ENCODE measurements at places on chromosomes 11 and 22. TPM values are rescaled to one million over a fixed set of nuclear protein-coding genes. Genes with fewer than 3 reads are reported as not detected.

DNA sequence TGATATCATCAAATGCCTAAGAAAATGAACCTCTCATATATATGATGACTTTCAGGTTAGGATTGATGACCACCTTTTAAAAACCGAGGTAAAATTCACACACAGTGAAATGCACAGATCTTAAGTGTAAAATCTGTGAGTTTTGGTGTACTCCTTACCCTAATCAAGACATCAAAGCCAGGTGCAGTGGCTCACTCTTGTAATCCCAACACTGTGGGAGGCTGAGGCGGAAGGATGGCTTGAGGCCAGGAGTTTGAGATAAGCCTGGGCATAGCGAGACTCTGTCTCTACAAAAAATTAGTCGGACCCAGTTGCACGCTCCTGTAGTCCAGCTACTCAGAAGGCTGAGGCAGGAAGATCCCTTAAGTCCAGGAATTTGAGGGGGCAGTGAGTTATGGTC, 140.4 kb downstream of the UVRAG start:
- H3K27ac ChIP-seq: no peak overlapping the region
- H3K36me3 ChIP-seq: peaks cover 9% of the 10 kb centered on the region
- no peak for DNase-seq
- peaks cover 15% of the 10 kb centered on the region for H3K4me1 ChIP-seq
- H3K27me3 ChIP-seq: no peaks in the 10 kb centered on the region
- no peak overlapping the region for H3K4me3 ChIP-seq

DNA sequence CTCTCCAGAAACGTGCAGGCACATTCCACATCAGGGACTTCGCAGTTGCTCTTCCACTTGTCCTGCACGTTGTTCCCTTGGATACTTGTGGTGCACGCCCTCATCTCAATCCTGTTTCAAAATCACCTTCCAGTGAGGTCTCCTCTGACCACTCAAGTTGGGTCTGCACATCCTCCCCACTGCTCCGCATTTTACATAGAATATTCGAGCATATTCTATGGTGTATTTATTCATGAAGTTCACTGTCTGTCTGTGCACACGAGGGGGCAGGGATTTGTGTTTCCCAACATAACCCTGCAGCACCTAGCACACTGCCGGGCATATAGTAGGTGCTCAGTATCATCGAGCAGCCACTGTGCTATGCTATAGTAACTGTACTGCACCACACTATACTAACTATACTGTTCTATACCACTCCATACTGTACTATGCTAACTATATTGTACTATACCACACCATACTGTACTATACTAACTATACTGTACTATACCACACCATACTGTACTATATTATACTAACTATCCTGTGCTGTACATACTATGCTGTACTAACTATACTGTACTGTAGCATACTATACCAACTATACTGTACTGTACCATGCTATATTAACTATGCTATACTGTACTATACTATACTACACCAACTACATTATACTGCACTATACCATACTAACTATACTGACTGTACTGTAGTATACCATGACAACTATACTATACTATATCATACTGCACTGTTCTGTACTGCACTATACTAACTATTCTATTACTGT, 30.3 kb downstream of the ELF5 start:
- H3K4me3 ChIP-seq: no peak overlapping the region
- DNase-seq: no peak
- no peaks in the 10 kb centered on the region for H3K36me3 ChIP-seq
- no peak overlapping the region for H3K27ac ChIP-seq

- peaks cover 37% of the 10 kb centered on the region for H3K36me3 ChIP-seq
- no peak for DNase-seq
- H3K4me1 ChIP-seq: peaks cover 20% of the 10 kb centered on the region
- H3K4me3 ChIP-seq: peak overlapping the region; percentile 95
- peak overlapping the region; percentile 99 for H3K27ac ChIP-seq
These were observed 761 bp upstream of the NXF1 start for GRCh38 chr11:62805961-62806441.

DNA sequence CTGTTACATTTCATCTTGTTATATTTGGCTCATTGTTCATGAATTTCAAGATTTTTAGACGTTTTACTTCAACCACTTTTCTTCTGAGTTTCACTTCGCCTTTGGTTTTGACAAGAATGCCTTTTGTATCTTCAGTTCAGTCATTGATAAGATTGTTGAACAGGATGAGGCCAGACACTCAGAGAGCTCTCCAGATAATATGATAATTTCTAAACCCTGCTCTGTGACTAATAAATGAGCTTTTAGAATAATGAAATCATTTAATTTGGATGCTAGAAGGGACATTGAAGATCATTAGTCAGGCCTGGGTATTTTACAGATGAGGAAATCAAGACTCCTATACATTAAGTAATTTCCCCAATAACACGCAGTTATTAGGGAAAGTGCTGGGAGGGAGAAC, 37.2 kb upstream of the GRAMD1B start:
- no peak for DNase-seq
- no peaks in the 10 kb centered on the region for H3K4me1 ChIP-seq
- H3K27me3 ChIP-seq: peaks cover 50% of the 10 kb centered on the region
- H3K36me3 ChIP-seq: no peaks in the 10 kb centered on the region
- H3K4me3 ChIP-seq: no peak overlapping the region

DNA sequence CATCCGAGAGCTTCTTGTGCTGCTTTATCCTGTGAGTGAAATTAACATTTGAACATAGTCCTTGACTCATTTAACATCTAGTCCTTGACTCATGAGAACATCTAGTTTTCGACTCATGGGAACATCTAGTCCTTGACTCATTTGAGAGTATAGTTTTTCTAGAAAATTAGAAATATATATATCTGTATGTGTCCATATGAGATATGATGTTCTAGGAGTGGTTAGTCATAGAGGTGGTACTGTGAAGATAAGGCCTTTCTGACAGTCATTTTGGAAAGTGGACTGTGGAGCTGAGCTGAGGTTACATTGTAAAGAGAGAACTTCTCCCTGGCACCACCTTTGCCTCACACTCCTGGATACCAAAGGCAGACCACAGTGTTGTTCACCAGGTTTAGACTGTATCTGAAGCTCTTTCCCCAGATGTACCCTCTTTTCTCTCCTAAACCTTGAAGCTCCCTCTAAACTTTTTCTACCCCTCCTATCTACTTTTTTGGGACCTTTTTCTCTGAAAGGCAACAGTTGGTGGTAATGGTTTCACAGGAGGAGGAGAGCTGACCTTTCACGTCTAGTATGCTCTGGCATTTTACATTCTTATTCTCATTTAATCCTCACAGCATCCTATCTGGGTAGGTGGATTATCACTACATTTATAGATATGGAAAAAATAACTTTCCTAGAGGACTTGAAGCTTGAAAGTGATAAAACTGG, 67.2 kb downstream of the PPP2R1B start:
- no peak for DNase-seq
- no peak overlapping the region for H3K4me3 ChIP-seq
- H3K4me1 ChIP-seq: peaks cover 13% of the 10 kb centered on the region
- peaks cover 20% of the 10 kb centered on the region for H3K36me3 ChIP-seq
- H3K27ac ChIP-seq: no peak overlapping the region

- peaks cover 53% of the 10 kb centered on the region for H3K4me1 ChIP-seq
- no peaks in the 10 kb centered on the region for H3K36me3 ChIP-seq
- DNase-seq: peak; percentile 76
These were observed 7.5 kb downstream of the DIXDC1 start for GRCh38 chr11:111944651-111945051.

DNA sequence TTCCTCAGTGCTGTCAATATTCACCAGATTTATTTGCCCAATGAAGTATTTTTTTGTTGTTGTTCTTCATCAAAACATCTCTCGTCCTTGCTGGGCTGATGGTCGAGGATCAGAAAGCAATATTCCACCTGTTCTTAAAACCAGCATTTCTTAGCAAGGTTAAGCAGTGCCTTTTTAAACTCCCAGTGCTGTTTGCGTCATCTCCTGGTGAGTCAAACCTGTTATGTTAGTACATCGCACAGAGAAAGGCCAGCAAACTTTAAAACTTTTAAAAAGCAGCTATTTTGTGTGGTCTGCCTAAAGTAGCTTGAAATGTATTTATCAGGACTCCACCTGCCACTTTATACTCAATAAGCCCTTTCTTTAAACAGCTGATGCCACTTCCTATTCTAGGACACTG, 802.0 kb downstream of the KCNA4 start:
- no peak overlapping the region for H3K27ac ChIP-seq
- H3K4me1 ChIP-seq: no peaks in the 10 kb centered on the region
- no peaks in the 10 kb centered on the region for H3K36me3 ChIP-seq
- H3K27me3 ChIP-seq: no peaks in the 10 kb centered on the region
- peak; percentile 54 for DNase-seq
- no peak overlapping the region for H3K4me3 ChIP-seq

DNA sequence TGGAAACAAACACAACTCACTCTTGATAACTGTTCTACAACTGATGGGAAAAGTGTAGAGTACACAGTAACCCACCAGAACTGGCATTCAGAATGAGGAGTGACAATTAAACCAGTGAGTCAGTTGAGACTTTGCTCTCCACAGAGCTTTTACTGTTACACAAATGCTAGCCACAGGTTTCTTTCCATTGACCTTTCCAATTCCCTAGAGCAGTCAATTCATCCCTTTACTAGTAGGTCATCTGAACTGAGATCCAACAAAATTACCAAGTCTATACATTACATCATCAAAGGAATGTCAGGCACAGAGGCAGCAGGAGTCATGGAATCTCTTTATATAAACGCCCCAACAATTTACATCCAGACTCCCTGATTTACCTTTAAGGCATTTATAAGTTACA, 65.9 kb downstream of the PHF21A start:
- peaks cover 12% of the 10 kb centered on the region for H3K36me3 ChIP-seq
- H3K4me1 ChIP-seq: peaks cover 2% of the 10 kb centered on the region
- peak; percentile 8 for DNase-seq
- no peak overlapping the region for H3K27ac ChIP-seq
- no peak overlapping the region for H3K4me3 ChIP-seq
- H3K27me3 ChIP-seq: no peaks in the 10 kb centered on the region

GRCh38 chr11:124751741-124752470, at the start of gene VSIG2:
Gene VSIG2 (minus strand): TSS chr11:124752255. CDS start chr11:124752137, 118 bp downstream.
- H3K36me3 ChIP-seq: no peaks in the 10 kb centered on the region
- H3K27me3 ChIP-seq: no peaks in the 10 kb centered on the region
- H3K4me3 ChIP-seq: no peak within 1 kb of the TSS
- DNase-seq: no peak
- no peaks in the 10 kb centered on the region for H3K4me1 ChIP-seq

DNA sequence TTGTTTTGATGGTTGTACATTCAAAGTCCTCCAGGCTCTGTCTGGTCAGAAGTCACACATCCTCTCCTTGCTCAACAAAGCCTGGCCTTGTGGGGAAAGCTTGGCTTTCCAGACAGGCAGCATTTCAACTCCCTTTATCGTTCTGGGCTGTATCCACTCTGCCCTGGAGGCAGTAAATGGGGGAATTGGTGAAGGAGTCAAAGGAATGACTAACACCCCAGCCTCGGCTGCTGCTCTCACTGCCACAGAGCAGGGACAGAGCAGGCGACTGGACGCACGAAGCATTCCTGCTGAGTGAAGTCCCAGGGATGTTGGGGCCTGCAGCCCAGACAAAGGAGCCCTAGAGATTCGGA, 52.8 kb downstream of the WNT11 start:
- H3K4me1 ChIP-seq: peaks cover 9% of the 10 kb centered on the region
- peak; percentile 3 for DNase-seq
- no peaks in the 10 kb centered on the region for H3K36me3 ChIP-seq

- no peak for DNase-seq
- H3K4me3 ChIP-seq: no peak overlapping the region
- H3K27me3 ChIP-seq: no peaks in the 10 kb centered on the region
- H3K27ac ChIP-seq: no peak overlapping the region
These were observed 114.5 kb downstream of the KIRREL3 start for GRCh38 chr11:126886085-126886484.

- DNase-seq: no peak
- no peaks in the 10 kb centered on the region for H3K27me3 ChIP-seq
- H3K27ac ChIP-seq: no peak overlapping the region
- peaks cover 81% of the 10 kb centered on the region for H3K36me3 ChIP-seq
- H3K4me3 ChIP-seq: no peak overlapping the region
- H3K4me1 ChIP-seq: no peaks in the 10 kb centered on the region
These were observed 18.9 kb downstream of the FBXO7 start for GRCh38 chr22:32493551-32493950.

DNA sequence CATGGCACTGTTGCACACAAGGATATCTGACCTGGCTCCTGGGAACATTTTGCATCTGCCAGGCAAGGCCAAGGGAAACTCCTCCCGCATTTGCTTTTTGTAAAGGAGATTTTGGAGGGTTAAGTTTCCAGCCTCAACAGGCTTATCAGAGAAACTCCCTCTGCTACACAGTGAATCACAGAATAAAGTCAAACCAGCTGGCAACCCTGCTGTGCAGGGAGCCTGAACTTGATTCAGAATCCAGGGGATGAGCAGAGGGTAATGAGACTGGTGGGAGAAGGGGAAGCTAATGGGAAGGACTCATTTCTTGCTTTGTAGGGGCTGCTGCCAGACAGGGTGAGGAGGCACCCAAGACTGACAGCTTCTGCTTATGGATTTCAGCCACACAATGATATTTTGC, 185.3 kb upstream of the ISX start:
- H3K27ac ChIP-seq: no peak overlapping the region
- no peak overlapping the region for H3K4me3 ChIP-seq
- no peaks in the 10 kb centered on the region for H3K27me3 ChIP-seq
- H3K4me1 ChIP-seq: no peaks in the 10 kb centered on the region

NPAS4 gene
- total RNA-seq: not detected

CYP2D6 gene
- 3.5 TPM for total RNA-seq

PNPLA3 gene
- total RNA-seq: 4.1 TPM

GPR137 gene
- total RNA-seq: 49.5 TPM

ARHGEF12 gene
- 61.2 TPM for total RNA-seq

RASL10A gene
- total RNA-seq: 0.52 TPM
